Cardiac fibroblast (primary cell): ENCODE measurements at places on chromosomes 13 and 19.

DNA sequence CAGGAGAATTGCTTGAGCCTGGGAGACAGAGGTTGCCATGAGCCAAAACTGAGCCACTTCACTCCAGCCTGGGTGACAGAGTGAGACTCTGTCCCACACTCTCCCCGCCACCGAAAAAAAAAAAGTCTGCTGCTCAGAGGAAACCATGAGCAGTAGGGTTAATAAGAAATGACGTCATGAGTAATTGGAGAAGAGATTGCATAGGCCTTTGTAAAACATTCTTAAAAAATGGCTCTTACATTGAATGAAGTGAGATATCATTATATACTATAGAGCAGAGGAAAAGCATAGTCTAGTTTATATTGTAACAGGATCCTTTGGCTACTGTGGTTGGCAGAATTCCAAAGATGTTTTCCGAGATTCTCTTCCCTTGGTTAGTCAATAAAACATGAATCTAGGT lies 228.2 kb downstream of the PCDH20 start:
- DNase-seq: no peak

GRCh38 chr19:39778763-39779162 lies at the start of gene LEUTX:
Gene LEUTX, plus strand, starts transcription at chr19:39778854. Its CDS starts 67 bp downstream, at chr19:39778921.
- no peak for DNase-seq

GRCh38 chr19:2648528-2648937 lies 54.0 kb downstream of the GNG7 start:
- peak; percentile 85 for DNase-seq

DNA sequence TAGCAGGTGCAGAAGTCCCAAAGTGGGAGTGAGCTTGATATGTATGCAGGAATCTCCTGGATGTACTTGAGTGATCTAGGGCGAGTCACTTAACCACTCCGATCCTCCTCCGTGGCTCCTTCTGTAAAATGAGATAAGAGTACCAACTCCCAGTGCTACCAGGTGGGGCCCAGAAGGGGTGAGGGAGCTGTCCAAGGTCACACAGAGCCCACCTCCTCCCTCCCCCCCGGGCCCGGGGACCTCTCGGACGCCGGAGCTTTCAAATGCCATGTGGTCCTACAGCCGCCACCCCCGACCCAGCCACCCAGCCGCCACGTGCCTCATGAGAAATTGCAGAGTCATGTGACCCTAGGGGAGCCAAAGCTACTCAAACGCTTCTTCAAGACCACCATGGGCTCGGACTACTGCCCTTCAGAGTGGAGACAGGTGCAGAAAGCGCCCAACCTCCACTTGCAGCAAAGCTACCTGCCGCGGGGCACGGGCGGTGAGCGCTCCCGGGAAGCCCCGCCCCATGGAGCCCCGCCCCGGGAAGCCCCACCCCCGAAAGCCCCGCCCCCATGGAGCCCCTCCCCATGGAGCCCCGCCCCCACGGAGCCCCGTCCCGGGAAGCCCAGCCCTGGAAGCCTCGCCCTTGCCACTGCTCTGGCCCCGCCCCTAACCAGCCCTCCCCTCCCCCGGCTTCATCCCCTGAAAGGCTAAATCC lies 10.1 kb upstream of the ZNF358 start:
- DNase-seq: no peak

DNA sequence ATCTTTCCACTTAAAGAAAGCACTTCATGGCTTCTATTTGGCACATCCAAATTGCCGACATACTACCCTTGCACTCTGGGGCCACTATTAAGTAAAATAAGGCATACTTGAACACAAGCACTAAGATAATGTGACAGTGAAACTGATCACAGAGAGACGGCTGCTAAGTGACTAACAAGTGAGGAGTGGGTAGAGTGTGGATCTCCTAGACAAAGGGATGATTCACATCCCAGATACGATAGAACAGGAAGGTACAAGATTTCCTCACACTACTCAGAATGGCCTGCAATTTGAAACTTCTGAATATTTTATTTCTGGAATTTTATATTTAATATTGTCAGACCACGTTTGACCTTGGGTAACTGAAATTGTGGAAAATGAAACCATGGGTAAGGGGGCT lies 1721.8 kb upstream of the SPRY2 start:
- DNase-seq: no peak
